HFF-Myc (cell line): ENCODE measurements at places on chromosomes 12 and 14.

GRCh38 chr12:85740186-85740585 is 96.0 kb downstream of the RASSF9 start:
- no peak for DNase-seq

DNA sequence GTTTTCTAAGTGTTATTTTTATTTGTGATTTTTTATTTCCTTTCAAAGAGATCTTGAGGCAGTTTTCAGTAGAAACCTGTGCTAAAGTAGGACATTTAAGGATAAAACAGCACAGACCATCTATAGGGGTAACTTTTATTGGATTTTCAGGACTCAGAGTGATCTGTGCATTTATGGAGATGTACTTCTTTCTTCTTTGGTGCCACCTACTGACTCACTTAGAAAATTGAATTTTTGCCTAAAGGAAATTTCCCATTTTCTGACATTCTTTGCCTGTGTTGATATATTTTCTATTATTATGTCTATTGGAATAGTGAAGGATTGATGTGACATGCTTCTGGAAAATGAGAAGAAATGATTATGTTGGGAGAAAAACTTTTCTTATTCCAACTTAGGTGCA is 113.0 kb downstream of the UNC79 start:
- no peak for DNase-seq

DNA sequence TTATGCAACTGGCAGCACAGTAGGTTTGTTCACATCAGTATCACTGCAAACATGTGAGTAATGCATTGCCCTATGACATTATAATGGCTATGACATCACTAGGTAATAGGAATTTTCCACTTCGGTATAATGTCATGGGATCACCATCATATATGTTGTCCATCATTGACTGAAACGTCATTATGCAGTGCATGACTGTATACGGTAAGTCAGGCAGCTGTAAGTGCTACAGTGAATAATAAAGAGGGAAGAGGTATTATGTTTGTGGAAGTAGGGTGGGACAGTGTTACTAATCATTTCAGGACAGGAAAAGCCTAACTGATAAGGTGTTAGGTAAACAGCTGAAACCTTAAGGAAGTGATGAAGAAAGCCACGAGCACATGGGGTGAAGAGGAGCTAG is 68.1 kb downstream of the ANO4 start:
- no peak for DNase-seq

DNA sequence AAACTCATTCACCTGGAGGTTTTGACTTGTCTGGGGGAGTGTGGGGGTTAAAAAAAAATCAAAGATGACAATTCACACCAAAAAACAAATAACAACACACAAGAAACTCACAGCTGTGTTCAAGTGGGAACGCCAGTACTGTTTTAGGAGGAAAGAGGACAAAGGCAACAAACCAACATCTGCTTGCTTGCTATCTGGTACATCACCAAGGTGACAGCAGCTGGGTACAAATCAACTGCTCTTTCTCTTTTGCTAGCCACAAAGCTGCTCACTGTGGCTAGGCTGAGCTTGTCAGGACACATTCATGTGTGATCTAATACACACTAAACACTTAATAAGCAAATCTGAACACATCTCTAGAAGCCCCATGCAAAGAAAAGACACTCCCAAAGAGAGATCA is 128.0 kb upstream of the RAP1B start:
- no peak for DNase-seq
